ENCODE measurements at places on chromosomes 1 and 21.

GRCh38 chr1:117698398-117699160 lies 92.7 kb downstream of the TENT5C start:
- no peak for DNase-seq

- DNase-seq, result no peak
Measured at GRCh38 chr1:176450526-176450925, 12.4 kb upstream of the PAPPA2 start.

DNA sequence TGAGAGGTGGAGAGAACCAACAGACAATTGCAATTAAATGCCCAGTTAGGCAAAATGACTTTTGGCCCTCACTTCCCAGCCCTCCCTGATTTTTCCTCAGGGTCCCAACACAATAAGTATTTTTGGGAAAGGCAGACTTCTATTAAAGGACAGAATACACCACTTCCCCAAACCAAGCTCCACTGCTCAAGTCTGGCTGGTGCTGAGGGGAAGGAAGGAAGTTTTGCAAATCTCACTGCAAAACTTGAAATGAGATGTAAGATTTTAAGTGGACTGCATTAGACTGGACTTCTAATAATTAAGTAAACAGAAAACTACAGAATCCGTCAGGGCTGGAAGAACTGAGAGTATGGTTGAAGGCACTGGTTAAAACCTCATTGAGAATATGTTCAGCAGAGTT lies 32.2 kb upstream of the CD1D start:
- DNase-seq, result no peak

- no peak for DNase-seq
Measured at GRCh38 chr1:60430375-60430774, 356.8 kb upstream of the C1orf87 start.
